Vagina (tissue), 2 donors: ENCODE measurements at places on chromosomes 7 and 10.

DNA sequence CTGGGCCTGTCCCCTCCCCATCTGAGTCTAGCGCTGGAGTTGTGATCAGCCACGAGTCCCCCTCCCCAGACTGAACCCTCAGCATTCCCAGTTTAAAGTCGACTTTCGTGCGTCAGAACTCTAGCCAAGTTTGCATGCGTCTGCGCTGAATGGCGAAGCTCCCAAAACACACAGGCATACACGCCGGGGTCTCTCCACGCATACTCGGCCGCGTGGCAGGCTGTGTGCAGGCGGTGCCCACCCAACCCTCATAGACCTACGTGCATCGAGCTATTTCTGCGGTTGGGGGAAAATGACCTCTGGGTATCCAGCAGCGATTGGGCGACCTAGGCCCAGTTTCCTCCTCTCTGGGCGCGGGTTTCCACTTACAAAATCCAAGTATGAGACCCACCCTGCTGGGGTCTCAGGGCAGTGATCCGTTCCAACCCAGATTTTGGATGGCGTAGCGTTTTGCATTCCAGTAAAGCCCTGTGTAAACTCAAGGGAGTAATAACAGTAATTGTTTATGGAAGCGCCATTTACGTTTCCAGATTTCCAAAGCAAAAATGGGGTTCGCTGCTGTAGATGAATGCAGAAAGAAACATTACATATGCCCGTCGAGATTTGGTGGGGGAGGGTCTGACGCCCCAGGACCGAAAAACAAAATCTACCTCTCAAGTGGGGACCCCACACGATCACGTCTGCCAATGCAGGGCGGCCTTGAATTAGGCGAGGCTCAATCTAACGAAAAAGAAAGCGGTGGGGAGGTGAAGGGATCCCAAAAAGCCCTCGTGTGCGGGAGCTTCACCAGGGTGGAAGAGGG, 2.0 kb upstream of the HMX3 start:
- no peak overlapping the region for H3K27ac ChIP-seq
- peaks cover 54% of the 10 kb centered on the region for H3K4me1 ChIP-seq
- H3K36me3 ChIP-seq = no peaks in the 10 kb centered on the region
- peaks cover 27% of the 10 kb centered on the region for H3K27me3 ChIP-seq
- no peak for DNase-seq

GRCh38 chr7:55970561-55970960, 6.2 kb downstream of the NIPSNAP2 start:
- no peaks in the 10 kb centered on the region for H3K27me3 ChIP-seq
- no peak for DNase-seq
- no peaks in the 10 kb centered on the region for H3K36me3 ChIP-seq
- H3K27ac ChIP-seq = no peak overlapping the region
- H3K4me1 ChIP-seq = peaks cover 45% of the 10 kb centered on the region
- H3K4me3 ChIP-seq = no peak overlapping the region

DNA sequence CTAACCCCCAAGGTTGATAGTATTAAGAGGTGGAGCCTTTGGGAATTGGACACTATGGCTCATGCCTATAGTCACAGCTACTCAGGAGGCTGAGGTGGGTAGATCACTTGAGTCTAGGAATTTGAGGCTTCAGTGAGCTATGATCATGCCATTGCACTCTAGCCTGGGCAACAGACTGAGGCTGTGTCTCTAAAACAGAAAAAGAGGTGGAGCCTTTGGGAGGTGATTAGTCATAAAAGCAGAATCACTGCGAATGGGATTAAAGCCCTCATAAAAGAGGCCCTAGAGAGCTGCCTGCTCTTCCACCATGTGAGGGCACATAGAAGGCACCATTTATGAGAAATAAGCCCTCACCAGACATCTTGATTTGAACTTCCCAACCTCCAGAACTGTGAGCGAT, 81.9 kb downstream of the SKAP2 start:
- no peak overlapping the region for H3K27ac ChIP-seq
- H3K27me3 ChIP-seq = no peaks in the 10 kb centered on the region
- H3K36me3 ChIP-seq = no peaks in the 10 kb centered on the region
- no peaks in the 10 kb centered on the region for H3K4me1 ChIP-seq
- no peak overlapping the region for H3K4me3 ChIP-seq

DNA sequence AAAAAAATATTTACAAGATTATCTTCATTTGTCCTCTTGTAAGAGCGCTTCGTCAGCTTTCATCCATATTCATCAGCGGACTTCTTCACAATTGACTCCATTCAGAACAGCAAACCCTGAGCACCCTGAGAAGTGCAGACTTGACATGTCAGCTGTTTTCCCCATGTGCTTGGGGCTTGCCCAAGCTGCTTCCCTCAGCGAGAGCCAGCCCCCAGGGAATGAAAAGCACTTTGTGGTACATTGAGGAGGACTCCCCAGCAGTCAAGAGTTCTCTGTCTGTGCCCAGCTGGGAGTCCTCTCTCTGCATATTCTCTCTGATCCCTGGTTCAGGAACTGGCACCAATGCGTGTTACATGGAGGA, 22.7 kb downstream of the HKDC1 start:
- H3K4me1 ChIP-seq = peaks cover 11% of the 10 kb centered on the region
- DNase-seq = no peak
- no peaks in the 10 kb centered on the region for H3K27me3 ChIP-seq
- H3K4me3 ChIP-seq = no peak overlapping the region

GRCh38 chr10:4127518-4128315, 342.7 kb upstream of the KLF6 start:
- no peak overlapping the region for H3K27ac ChIP-seq
- no peaks in the 10 kb centered on the region for H3K27me3 ChIP-seq
- H3K36me3 ChIP-seq = no peaks in the 10 kb centered on the region
- peaks cover 24% of the 10 kb centered on the region for H3K4me1 ChIP-seq

GRCh38 chr7:69334701-69335100, 263.6 kb upstream of the AUTS2 start:
- H3K4me3 ChIP-seq = no peak overlapping the region
- no peak overlapping the region for H3K27ac ChIP-seq
- H3K4me1 ChIP-seq = no peaks in the 10 kb centered on the region
- no peaks in the 10 kb centered on the region for H3K36me3 ChIP-seq

DNA sequence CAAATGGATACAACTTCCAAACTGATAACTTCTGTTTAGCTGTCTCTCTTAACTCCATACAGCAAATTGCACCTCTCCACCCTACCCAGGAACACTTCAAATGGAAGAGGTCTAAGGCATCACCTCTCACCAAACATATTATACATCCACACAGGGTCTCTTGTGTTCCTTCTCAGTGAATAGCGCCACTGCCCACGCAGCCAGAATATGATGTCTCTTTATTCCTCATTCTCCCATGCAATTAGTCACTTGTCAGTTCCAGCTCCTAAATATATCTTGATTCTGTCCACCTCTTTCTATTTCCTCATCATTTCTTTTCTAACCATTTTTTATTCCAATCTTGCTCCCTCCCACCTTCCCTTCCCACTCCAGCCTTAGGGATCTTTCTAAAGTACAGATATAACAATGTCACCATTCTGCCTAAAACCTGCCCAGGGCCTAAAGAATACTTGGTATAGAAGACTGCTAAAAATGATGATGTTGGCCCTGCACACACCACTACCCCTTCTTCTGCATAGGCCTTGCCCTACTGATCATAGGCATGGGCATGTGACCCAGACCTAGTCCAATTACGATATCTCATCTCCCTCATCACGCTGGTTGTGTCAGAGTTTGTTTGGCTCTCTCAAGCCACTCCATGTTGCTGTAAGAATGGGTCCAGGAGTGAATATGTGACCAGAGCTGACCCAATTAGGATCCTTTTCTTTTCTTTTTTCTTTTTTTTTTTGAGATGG, 5.7 kb upstream of the TSPAN14 start:
- H3K27me3 ChIP-seq = no peaks in the 10 kb centered on the region
- no peaks in the 10 kb centered on the region for H3K36me3 ChIP-seq
- H3K4me3 ChIP-seq = no peak overlapping the region
- no peak overlapping the region for H3K27ac ChIP-seq

GRCh38 chr10:4234661-4235060, 449.7 kb upstream of the KLF6 start:
- no peak overlapping the region for H3K4me3 ChIP-seq
- DNase-seq = no peak
- no peak overlapping the region for H3K27ac ChIP-seq
- H3K36me3 ChIP-seq = no peaks in the 10 kb centered on the region
- H3K27me3 ChIP-seq = no peaks in the 10 kb centered on the region

DNA sequence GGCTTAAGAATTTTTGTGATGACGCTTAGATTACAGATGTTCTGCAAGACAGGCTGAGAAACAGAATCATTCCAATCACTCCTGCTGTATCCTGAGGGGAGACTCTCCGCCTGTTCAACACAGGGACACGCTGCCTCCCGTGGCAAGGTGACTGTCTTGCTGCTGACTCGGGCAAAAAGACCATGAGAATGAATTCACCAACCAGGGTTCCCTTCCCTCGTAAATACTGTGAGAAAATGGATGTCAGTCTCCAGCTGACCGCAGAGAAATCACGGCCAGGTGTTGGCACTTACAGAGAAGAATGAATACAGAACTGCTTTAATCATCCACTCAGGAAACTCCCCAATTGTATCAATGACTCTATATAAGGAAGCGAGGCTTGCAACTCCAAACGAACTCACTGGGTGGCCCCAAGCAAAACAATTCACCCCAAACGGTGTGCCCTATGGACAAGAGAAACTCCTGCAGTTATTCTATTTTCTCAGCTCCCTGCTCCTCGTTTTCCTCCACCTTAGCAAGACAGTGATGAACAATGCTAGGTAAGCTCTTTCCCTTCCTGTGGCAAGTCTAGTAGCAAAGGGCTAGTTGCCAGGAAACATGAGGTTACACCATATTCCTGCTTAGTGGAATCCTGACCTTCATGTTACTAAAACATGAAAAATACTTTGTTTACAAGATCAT, 22.8 kb downstream of the GNA12 start:
- H3K4me3 ChIP-seq = no peak overlapping the region
- H3K27me3 ChIP-seq = no peaks in the 10 kb centered on the region
- no peak for DNase-seq
- H3K27ac ChIP-seq = peak overlapping the region; percentile 68
- no peaks in the 10 kb centered on the region for H3K36me3 ChIP-seq

DNA sequence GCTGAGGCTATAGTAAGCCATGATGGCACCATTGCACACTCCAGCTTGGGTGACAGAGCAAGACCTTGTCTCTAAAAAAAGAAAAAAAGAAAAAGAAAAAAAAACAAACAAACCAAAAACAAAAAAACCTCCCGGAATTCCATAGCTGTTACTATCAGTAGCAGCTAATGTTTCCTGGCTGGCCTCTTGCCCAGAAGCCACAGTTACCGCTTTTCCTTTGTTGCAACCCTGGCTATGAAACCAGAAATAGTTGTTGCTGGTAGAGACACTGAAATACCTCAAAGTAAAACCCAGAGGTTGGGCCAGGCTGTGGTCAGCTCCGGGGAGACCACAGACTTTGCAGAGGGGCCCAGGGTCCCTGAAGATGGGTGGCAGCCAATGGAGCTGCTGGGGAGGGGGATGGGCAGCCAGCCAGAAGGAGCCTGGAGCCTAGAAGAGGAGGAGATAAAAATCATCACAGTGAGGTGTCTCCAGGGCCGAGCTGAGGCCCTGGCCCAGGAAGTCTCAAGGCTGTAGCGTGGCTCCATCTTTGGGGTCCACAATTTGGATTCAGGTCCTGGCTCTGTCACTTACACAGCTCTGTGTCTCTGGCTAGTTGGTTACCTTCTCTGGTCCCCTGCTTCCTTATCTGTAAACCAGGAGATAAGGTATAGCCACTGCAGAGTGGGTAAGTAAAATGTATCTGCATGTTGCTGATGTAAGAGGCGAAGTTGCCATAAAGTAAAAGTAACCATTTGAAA, 3.4 kb upstream of the CHST12 start:
- peaks cover 31% of the 10 kb centered on the region for H3K4me1 ChIP-seq
- H3K4me3 ChIP-seq = no peak overlapping the region
- no peaks in the 10 kb centered on the region for H3K36me3 ChIP-seq
- no peaks in the 10 kb centered on the region for H3K27me3 ChIP-seq

DNA sequence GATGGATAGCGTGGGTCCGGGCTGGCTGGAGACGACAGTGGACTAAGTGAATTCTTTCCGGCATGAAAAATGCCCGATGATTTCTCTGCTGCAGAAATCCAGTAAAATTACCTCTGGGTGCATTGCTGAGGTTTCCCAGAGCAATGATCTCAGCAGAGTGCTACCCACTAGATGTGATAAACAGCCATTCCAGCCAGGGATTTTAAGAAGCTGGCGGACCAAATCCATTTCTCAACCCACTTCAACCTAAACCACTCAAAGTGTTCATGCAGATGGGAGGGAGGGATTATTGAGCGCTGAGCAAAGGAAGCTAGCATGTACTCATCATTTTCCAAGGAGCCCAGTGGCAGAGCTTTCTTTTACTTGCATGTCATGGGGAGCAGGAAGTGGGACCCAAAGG, 116.7 kb downstream of the PRKCQ start:
- no peak overlapping the region for H3K4me3 ChIP-seq
- no peak overlapping the region for H3K27ac ChIP-seq

- no peak overlapping the region for H3K27ac ChIP-seq
- H3K36me3 ChIP-seq = peaks cover 20% of the 10 kb centered on the region
- DNase-seq = peak; percentile 100
- H3K4me3 ChIP-seq = no peak overlapping the region
- H3K27me3 ChIP-seq = no peaks in the 10 kb centered on the region
- no peaks in the 10 kb centered on the region for H3K4me1 ChIP-seq
Observed at GRCh38 chr10:132363921-132364593, 32.1 kb downstream of the LRRC27 start.

GRCh38 chr7:6385909-6386560, 61.7 kb downstream of the DAGLB start:
- H3K27me3 ChIP-seq = no peaks in the 10 kb centered on the region
- no peak for DNase-seq
- H3K36me3 ChIP-seq = no peaks in the 10 kb centered on the region
- peak overlapping the region; percentile 78 for H3K27ac ChIP-seq
- no peak overlapping the region for H3K4me3 ChIP-seq
- peaks cover 95% of the 10 kb centered on the region for H3K4me1 ChIP-seq

GRCh38 chr10:66472156-66472555, 453.7 kb upstream of the LRRTM3 start:
- no peak overlapping the region for H3K27ac ChIP-seq
- H3K36me3 ChIP-seq = no peaks in the 10 kb centered on the region
- DNase-seq = no peak
- H3K27me3 ChIP-seq = no peaks in the 10 kb centered on the region

GRCh38 chr7:23072922-23073321, 32.7 kb upstream of the KLHL7 start:
- no peak overlapping the region for H3K27ac ChIP-seq
- H3K4me3 ChIP-seq = no peak overlapping the region
- no peak for DNase-seq
- H3K4me1 ChIP-seq = no peaks in the 10 kb centered on the region

DNA sequence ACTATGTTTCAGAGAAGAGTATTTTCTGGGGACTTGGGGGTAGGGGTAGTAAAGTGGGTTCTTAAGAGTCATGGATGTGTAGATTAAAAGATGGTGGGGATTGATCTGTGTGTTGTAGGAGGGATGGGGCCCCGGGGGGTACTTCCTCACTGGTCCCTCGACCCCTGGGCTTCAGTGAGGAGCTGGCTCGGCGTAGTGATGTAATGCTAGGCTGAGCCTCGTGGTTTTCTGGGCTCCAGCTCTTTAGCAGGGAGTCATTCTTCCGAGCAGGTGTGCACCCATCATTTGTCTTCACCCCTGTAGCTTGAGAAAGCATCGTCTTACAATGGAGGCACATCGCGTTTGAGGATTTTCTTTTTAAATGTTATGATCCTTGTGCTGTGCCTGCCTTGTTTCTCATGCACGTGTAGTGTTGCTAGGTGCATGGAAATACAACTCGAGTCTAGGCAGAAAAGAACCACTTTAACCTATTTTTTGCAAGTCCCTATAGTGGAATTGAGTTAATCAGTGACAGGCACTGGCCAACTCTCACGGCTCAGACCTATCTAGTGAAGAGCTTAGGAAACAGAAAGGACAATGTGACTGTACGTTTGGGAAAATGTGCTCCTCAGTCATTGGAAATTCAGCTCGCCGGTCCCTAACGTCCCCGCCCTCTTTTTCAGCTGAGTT, 106.1 kb upstream of the BTBD16 start:
- no peak for DNase-seq
- H3K4me3 ChIP-seq = no peak overlapping the region
- H3K27ac ChIP-seq = no peak overlapping the region
- H3K27me3 ChIP-seq = no peaks in the 10 kb centered on the region
- no peaks in the 10 kb centered on the region for H3K36me3 ChIP-seq
